ENCODE measurements at places on chromosomes 7 and 10. TPM values are rescaled to one million over a fixed set of nuclear protein-coding genes. Genes with fewer than 3 reads are reported as not detected.

The ZNF479 gene
- total RNA-seq: not detected

The POT1 gene
- total RNA-seq: 10.4 TPM

GRCh38 chr7:66119245-66119850 is 4.7 kb downstream of the CRCP start:
- DNase-seq: no peak

The GNGT1 gene
- total RNA-seq: not detected

The SPDYE2B gene
- total RNA-seq: not detected

DNA sequence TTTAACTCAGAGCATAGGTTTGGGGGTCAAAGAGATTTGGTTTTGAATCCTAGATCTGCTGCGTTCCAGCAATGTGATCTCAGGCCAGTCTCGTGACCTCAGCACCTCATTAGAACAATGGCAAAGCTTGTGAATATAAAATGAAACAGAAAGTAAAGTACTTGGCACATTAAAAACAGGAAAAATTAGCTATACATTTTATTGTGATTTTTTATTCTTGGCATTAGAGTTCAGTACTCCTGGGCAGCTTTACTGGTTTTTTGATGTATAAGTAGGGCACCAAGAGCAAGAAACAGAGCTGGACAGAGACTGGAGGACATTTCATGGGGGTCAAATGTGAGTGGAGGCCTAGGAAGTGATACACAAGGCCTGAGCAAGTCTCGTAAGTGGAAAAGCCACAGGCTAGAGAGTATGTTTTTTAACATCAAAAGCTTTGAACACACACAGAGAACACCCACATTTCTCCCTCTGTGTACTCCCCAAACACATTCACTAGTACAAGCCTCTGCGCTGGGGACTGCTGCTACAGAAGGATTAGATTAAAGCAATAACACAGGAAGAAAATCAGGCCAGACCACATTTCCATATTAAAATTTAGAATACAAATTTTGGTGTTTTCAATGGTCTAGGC is 157.2 kb upstream of the SLC25A13 start:
- no peak for DNase-seq

GRCh38 chr7:105718511-105718925 is 137.2 kb upstream of the EFCAB10 start:
- DNase-seq: no peak

The BAIAP2L1 gene
- total RNA-seq: 2.4 TPM

GRCh38 chr7:42947521-42947920 is 15.3 kb downstream of the MRPL32 start:
- DNase-seq: no peak

The CNNM1 gene
- total RNA-seq: 0.15 TPM

DNA sequence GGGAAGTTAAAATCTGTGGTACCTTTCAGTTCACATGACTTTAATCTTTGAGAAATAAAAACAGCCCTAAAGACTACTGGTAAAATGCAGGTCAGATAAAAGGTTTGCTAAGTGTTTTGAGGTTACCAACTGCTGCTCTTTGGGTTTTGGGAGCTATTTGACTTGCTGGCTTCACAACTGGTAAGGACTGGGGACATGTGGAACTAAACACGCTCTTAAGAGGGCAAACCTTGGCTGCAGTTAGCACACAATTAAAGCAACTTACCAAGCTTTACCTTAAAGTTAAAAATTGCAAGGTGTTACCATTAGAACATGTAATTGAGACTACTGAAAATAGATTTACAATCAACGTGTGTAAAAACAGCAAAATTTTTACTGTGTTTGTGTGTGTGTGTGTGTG is 220.2 kb downstream of the PHF14 start:
- DNase-seq: no peak

DNA sequence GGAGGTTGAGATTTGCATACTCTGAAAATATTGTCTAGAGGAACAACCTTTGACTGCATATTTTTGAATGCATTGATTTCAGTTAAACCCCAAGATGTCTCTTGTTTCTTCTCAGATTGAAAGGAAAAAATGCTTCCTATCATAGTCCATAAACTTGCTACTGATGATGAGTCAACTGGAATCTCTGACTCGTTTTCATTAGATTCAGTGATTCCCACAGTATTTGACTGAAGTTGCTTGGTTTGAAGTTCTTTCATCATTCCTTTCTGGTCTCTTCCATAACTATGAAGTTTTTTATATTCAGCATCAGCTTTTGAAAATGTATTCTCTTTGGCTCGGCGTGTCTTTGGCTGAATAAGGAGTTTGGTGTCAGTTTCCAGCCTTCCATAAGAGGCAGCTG is 10.7 kb downstream of the PEX1 start:
- no peak for DNase-seq

DNA sequence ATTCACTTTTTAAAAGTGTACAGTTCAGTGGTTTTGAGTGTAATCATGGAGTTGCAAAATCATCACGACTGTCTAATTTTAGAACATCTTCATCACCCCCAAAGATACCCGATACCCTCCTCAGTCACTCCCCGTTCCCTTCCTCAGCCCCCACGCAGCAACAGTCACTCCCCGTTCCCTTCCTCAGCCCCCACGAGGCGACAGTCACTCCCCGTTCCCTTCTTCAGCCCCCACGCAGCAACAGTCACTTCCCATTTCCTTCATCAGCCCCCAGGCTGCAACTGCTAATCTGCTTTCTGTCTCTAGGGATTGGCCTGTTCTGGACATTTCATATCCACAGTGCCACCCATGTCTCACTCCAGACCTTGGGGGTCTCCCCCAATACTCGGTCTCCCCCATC is 161.6 kb upstream of the PPP2R2D start:
- no peak for DNase-seq

- DNase-seq: no peak
These were observed 95.0 kb upstream of the SDK1 start for GRCh38 chr7:3206101-3206500.

GRCh38 chr7:116715077-116715476 is 43.1 kb downstream of the MET start:
- DNase-seq: no peak

DNA sequence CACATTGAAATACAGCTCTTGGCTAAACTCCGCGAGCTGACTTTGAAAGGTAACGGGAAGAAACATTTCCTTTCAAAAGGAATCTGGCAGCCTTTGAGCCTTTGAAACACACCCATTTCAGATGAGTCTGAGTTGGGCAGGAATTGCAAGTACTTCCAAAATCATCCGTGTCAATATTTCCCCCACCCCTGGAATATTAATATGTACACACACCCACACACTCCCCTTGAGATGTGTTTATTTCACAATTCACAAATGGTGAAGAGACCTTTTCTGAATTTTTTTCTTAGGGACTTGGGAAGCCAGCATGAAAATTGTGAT is 438.7 kb upstream of the NRP1 start:
- DNase-seq: no peak

The GRM3 gene
- total RNA-seq: not detected

DNA sequence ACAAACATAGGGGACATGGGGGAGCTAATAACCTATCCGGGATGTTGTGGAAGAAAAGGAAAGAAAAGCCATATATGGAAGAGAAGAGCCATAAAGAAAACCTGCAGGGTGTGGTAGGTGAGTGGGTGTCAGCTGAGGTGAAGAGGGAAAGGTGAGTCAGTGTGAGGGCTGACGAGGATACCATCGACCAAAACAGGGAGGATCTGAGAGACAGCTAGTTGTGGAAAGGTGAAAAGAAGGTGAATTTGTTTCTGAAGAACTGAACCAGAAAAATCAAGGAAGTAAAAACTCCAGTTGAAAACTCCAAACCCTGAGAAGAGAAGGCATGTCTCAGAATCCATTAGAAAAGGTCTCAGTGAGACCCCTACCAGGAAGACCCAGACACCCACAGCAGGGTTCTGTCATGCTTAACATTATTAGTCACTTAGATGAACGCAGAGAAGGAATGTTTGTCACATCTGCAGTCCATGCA is 4.1 kb downstream of the BLNK start:
- no peak for DNase-seq

- DNase-seq: no peak
These were observed 16.8 kb downstream of the LIPM start for GRCh38 chr10:88819290-88819689.

DNA sequence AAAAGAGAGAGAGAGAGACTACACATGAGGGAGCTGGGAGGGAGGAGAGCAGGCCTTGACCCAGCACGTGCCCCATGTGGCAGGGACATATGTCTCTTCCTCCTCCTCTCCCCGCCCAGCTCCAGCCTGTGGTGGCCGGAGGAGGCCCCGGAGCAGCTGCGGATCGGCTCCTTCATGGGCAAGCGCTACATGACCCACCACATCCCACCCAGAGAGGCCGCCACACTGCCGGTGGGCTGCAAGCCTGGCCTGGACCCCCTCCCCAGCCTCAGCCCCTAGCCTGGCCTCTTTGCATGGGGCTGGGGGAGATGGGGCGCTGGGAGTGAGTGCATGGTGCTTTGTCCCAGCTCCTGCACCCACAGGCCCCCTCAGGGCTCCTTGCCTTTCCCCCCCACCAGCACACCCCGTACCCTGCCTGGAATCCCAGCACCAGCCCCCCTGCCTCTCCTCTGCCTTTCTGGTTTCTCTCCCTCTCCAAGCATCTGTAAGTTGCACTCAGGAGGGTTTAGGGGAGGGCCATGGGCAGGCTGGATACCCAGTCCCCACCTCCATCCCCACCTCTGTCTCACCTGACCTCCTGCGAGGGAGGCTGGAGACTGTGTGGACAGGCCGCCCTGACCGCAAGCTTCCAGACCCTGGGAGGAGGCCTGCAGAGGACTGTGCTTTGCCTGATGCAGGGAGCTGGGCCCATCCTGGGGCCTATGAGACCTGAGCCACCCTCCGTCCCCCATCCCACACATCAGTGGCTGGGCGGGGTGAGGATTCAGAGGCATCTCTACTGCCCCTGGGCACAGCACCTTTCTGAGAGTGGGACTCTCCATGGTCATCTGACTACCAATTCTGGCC is 4.8 kb downstream of the UPK3B start:
- DNase-seq: peak; percentile 10
